ENCODE measurements at places on chromosomes 5 and 9.

DNA sequence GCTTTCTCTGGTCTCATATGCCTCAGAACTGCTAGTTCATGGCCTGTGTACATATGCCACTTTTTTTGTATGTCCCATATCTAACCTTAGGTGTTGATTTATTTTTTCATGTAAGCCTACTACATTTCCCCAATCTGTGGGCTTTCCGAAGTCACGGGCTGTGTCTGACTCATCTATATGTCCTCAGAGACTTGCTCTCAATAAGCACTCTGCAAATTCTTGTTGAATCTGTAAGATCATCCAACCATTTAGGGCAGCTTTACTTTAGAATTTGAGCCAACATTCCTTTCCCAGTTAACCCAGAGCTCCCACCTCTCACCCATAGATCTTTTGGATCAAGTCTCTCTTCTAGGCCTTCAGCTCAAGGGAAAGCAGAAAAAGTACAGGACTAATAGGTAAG lies 263.4 kb downstream of the SEC61B start:
- DNase-seq, result peak; percentile 85

DNA sequence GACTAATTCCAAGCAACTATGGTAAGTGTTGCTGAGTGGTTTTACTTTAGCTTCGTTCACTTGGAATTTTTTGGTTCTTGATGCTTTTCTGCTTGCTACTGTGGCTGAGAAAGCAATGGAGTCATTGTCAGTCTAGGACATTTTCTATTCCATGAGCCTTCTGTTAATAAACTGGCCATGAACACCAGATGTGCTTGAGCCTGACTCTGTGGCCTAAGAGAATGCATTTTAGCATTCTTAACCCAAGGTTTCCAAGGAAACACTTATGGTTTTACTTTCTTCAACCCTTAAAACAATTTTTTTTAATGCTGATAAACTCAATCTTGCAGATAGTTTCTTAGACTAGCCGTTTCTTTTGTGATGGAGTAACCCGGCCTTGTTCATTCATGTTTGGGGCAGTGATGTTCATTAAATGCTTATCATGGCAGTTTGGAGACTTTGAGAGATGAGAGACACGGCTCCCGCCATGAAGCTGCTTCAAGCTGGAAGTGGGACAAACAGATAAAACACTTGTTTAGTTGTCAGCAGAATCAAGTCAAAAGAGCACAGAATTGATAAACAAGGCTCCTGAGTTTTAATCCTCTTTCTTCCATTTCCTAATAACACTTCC lies 42.4 kb downstream of the OSTF1 start:
- peak; percentile 45 for DNase-seq

- peak; percentile 18 for DNase-seq
Observed at GRCh38 chr9:122364117-122364782, 6.6 kb upstream of the PTGS1 start.

DNA sequence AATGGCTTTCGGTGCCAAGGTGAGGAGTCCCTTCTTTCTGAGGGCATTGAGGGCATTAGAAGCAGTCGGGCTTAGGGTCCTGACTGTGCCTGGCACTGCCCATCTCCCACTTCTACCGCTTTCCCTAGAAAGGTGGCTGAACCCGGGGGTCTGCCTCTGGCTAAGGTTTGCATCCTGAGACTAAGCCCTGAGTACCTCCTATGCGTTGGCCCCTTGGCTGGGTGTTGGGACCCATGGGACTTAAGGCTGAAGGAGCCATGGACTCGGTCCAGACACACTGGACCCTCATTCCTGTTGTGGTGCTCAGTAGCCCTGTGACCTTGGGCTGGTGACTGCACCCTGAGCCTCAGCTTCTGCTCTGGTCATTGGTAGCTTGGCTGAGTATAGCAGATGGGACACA lies 23.9 kb downstream of the DAB2IP start:
- no peak for DNase-seq

DNA sequence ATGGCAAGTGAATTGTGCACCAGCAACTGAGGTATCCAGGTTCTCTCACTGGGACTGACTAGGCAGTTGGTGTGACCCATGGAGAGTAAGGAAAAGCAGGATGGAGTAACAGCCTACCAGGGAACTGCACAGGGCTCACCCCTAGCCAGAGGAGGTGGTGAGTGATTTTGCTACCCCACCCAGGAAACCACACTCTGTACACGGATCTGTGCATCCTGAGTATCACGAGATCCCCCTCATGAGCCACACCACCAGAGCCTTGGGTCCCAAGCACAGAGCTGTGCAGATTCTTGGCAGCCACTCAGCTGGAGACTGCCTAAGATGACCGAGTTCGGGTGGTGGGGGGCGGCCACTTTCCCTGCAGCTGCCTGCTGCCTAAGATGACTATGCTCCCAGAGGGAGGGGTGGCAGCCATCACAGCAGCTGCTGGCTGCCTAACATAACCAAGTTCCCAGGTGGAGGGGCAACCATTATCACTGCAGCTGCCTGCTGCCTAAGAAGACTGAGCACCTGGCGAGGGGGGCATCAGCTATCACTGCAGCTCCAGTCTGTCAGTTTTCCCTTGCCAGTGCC lies 48.4 kb upstream of the EFNA5 start:
- DNase-seq, result no peak

DNA sequence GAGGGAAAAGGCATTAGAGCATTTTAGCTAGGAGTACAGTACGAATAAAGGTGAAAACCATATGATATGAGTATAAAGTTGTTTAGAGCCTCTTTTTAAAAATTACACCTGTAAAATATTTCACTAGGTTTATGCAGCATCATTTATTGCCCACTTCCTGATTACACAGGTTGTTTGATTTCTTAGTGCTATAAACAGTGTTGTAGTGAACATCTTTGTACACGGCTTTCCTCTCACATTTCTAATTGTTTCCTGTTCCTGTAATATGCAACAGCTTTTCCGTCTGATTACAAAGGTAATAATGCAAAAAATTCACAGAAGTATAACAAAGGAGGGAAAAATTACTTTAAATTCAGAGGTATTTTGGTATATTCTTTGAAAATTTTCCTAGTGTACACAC lies 13.0 kb downstream of the STOM start:
- DNase-seq, result no peak

GRCh38 chr5:27491047-27491446 lies 452.7 kb upstream of the CDH9 start:
- no peak for DNase-seq

DNA sequence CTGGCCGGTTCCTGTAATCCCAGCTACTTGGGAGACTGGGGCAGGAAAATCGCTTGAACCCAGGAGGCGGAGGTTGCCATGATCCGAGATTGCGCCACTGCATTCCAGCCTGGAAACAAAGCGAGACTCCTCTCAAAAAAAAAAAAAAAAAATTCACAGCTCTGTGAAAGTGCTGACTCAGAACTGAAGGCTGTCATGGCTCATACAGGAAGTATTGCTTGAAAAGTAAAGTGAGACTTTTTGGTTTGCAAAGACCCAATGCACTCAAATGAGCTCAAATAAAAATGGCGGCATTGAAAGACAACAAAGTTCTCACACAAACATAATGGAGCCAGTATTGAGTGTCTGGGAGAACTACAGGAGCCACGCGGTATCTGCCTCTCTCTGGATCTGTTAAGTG lies 202.1 kb downstream of the FBXL7 start:
- DNase-seq, result peak; percentile 75

All from fibroblast of skin of abdomen (primary cell).